NB4 (cell line): ENCODE measurements at places on chromosomes 6 and 20.

DNA sequence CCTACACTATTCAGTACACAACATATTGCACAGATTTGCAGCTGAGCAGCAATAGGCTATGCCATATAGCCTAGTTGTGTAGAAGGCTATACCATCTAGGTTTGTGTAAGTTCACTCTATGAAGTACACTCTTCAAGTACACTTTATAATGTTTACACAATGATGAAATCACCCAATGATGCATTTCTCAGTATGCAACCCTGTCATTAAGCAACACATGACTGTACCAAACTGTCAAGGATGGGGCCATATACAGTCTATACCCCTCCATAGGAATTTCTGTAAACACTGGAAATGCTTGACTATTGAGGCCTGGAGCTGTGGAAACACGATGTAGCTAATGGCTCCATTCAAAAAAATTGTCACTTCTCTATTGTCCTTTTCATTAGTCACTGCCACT, 535.4 kb downstream of the EPM2A start:
- DNase-seq: no peak

- no peak for DNase-seq
These were observed 61.1 kb upstream of the C20orf144 start for GRCh38 chr20:33600981-33601380.

DNA sequence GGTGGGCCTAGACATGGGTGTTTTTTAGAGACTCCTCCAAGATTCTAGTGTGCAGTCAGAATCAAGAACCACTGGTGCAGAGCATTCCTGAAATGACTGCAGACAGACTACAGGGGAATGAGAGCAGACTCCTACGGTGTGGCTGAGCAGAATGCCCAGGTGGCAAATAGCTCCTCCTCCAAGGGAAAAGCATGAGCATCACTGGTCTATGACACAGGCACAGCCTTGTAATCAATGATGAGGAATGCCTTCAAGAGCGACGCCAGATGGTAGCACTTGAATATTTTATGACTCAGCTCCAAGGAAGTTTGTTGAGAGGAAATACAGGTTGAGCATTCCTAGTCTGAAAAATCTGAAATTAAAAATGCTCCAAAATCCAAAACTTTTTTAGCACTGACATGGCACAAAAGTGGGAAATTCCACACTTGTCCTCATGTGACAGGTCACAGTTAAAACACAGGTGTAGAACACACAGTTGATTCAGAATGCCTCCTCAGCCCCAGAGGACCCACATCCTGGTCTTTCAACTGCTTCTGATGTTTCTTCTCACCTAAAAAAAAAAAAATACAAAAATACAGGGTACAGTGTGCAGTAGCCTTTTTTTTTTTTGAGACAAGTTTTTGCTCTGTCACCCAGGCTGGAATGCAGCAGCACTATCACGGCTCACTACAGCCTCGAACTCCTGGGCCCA, 10.6 kb upstream of the FAM8A1 start:
- no peak for DNase-seq

- DNase-seq: no peak
These were observed 324.8 kb downstream of the SMOC2 start for GRCh38 chr6:168765752-168766151.

GRCh38 chr6:4768815-4769214, 7.4 kb upstream of the CDYL start:
- DNase-seq: no peak

DNA sequence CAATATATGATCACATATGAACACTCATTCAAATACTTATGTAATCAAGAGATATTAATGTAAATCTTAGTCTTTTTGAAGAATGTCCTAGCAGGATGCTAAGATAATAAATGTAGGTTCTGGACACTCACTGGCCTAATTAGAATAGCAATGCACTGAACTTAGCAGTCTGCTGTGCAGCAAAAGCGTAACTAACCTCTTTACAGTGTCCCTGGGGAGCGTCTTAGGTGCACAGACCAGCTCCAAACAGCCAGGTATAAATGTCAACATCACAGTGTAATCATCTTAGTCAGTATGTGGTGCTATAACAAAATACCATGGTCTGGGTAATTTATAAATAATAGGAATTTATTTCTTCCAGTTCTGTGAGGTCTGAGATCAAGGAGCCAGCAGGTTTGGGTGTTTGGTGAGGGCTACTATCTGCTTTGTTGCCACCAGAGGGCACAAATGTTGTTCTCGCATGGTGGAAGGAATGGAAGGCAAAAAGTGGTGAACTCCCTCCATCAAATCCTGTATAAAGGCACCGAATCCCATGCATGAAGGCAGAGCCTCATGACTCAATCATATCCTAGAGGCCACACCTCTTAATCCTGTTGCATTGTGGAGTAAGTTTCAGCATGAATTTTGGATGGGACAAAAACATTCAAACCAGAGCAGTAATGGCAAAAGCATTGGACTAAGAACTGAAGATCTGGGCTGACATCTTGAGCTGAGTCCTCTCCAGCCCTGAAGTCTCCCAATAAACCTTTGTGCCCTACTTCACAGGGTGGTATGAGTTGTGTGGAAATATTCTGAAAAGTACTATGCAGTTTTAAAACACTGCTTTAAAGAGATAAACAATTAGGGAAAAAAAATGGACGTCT, 41.8 kb upstream of the FOXO3 start:
- DNase-seq: peak; percentile 60

DNA sequence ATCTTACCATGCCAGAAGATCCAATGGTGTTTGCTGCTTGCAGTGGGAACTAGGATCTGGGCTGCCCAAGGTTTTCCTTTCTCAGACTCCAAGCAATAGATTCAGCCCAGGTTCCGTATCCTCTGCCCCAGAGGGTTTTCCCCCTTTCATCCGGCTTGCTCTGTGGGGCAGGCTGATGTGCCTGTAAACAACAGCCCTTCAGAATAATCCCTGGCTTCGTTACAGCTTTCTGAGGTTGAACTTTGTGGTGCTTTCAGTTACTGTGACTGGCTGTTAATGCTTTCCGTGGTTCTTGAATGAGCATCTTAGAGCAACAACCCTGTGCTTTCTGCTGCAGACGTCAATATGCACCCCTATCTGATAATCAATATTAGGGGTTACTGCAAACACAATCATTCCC, 400.4 kb downstream of the BTBD3 start:
- DNase-seq: no peak
